ENCODE measurements at places on chromosomes 2 and 18.

DNA sequence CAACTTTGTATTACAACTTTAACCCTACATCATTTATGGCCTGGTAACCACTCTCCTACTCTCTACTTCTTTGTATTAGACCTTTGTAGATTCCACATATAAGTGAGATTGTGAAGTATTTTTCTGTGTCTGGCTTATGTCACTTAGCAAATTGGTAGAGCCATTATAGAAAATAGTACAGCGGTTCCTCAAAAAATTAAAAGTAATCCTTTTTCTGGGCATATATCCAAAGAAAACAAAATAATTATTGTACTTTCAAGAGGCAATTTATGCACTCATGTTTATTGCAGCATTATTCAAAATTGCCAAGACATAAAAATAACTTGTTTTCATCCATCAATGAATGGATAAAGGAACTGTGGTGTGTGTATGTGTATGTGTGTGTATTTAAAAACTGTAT, 537.5 kb upstream of the FSIP2 start:
- DNase-seq = no peak

- peak; percentile 95 for DNase-seq
Measured at GRCh38 chr2:130336877-130337734, 5.6 kb upstream of the IMP4 start.

DNA sequence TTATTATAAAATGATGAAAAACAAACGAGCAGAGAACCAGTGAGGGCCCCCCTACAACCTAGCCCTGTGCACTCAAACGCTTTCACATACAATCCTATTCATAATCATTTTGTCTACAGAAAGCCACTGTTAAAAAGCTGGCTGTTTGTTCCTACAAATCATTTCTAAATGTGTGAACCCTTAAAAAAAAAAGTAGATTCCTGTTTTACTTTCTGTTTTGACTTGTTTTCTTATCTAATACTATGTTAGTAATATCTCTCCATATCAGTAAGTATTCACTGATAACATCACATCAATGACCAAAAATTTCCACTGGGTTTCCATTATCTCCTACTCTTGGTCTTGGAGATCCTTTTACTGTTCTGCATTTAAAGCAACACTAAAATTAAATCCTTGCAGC, 128.8 kb upstream of the TTC39C start:
- DNase-seq = no peak

DNA sequence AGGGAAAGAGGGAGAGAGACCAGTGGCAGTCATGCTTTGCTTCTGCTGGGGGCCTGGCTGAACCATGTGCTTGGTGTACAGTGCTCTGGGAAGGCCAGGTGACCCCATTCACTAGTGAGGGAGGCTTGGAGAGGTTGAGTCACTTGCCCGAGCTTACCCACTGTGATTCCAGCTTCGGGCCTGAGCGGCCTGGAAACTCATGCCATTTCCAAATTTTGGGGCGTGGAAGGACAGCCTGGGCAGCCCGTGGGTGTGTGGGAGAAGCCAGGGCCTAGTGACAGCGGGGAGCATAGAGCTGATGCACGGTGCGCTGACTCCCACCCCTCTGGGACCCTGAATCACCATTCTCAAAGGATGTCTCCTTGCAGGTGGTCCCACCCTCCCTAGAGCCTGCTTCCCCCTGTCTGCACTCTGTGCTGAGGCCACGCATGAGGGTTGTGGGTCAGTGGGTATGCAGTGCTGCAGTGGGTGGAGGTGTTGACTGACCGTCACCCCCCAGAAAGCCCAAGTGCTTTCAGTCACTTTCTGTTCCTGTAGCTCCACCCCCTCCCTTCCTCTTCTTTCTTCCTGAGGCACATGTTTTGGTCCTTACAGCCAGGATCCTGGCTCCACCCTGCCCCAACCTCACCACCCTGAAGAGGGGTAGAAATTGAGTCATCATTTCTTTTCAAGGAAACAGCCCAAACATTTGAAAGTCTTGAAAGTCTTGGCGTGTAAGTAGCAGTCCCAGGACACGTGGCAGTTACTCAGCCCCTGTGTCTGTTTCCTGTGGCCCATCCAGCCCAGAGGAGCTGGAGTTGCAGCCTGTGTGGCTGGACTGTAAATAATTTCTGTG, 69.3 kb upstream of the MCFD2 start:
- DNase-seq = no peak

DNA sequence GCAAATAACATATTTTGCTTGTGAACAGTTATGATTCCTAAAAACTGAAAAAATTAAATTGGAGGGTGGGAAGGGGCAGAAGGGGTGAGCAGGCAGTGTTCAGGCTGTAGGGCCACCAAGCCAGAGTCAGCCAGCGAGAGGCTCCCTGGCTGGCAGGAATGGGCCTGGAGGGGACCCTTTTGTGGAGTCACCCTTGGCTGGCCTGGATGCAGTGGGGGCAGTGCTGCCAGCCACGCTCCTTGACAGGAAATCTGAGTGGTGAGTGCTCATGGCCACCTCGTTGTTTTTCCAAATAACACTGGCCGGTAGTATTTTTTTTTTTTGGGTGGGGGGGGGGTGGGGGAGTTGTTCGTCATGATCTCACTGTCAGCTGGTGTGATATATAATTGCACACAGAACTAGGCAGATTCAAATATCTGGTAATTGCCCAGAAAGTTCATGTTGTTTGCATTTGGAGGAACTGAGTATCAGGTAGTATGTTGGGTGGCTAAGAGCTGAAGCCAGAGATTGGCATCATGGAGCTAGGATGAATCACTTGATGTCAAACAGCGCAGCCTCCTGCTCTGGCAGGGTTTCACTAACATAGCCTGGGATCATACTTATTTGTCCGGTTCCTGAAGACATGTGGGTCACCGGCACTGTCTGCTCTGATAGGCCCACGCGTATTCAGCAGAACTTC, 160.0 kb downstream of the PTGR3 start:
- DNase-seq = peak; percentile 70

DNA sequence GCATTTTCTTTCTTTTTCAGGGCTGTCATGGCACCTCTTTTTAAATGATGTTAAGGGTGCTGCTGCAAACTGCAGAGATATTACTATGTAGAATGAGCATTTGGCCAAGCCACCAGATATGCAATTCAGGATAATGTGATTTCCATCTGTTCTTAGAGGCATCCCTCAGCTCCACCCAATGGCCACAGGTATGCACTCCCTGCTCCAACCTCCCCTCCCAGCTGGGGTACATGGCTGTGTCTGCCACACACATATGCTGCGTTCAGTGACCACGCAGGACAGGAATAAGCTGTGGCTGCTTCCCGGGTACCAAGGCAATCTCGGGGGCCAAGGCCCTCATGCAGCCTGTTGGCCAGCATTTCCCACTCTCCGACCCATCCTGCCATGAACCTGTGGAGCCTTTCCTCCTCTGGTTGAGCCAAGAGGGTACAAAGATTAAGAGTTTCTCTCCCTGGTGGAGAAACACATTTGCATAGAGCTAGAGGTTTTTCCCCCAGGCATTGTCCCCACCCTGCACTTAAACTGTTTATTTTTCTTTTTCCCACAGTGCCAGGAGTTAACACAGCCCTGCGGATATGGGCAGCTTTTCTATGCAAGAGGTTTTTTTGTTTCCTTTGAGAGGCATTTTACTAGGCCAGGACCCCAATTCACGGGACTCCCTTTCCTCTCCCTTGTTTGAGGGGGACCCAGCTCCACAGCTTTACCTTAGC, 147.0 kb downstream of the GCA start:
- DNase-seq = peak; percentile 31

GRCh38 chr18:3014503-3015203, 1.7 kb upstream of the LPIN2 start:
- DNase-seq = peak; percentile 20

DNA sequence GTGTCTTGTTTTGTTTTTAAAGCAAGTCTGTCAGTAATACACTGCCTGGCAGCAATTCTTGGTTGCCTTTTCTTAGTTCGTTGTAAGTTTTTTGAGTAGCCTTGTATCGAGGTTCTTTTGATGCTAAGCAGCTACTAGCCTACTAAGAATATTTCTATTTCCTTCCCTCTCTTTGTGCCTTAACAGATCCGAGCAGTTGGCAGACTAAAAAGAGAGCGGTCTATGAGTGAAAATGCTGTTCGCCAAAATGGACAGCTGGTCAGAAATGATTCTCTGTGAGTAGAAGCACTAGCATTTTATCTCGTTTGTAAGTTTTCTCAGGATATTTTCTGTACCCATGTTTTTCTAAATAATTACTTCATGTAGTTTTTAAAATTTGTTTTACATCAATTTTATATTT, 15.1 kb downstream of the MFF start:
- peak; percentile 73 for DNase-seq

DNA sequence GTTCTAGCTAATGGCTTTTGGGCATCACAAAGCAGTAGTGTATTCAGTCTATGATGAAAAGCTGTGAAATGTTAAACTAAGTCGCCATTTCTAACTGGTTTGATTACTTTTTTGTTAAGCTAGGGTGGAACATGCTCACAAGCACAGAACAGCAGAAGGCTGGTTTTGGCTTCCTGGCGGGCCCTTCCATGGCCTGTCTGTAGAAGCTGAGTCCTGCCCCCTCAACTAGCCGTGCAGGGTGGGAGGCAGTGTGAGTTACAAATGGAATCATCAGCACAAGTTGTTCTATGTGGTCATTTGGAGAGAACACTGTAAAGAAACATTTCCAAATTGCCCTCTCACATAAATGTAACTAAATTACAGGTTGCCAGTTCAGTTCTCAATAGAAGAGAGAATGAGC, 290.8 kb downstream of the ALPK2 start:
- DNase-seq = no peak

- no peak for DNase-seq
Measured at GRCh38 chr18:39751921-39752320, 2186.3 kb upstream of the CELF4 start.

DNA sequence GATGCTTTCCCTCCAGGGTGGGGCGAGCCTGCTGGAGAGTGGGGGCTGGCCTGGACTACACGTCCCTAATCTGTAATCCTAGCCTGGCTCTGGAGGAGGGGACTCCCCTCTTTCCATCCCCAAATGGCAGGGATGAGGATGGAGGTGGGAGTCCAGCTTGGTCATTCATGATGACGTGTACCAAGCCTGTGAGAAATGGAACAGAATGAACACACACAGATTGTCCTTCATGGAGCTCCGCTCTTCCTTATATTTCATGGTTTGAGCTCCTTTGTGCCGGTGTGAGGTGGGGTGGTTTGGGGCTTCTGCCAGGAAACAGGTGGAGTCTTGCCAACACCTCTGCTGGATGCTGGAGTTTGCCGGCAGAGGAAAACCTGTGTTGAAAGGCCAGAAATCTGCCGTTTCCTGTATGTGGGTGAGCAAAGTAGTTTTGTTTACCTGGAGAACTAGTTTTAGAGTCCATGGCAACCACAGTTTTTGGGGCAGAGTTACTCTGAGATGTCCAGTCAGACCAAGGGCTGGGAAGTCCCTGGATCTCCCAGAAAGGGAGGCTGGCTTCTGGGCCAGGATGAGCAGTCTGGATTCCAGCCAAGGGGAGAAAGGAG, 417.6 kb upstream of the MEX3C start:
- DNase-seq = no peak
